ENCODE measurements at places on chromosomes 1 and 21.

- DNase-seq = no peak
These were observed 35.0 kb upstream of the TDRD10 start for GRCh38 chr1:154466921-154467417.

DNA sequence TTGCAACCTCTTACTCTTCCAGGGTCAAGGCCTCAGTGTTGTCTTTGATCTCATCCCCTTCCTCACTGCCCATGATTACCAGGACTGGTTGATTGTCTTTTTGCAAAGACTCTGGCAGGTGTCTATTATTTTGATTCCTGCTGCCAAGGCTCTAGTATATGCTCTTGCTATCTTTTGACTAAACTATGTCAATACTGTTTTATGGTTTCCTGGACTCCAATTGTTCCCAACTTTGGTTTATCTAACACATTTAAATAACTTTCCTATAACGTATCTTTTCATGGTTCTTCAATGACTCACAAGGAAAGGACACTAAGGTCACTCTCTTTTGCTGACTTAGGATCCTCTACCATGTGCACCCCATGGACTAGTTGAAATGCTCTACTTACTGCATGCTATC is 141.5 kb downstream of the PTPRC start:
- DNase-seq = peak; percentile 74

GRCh38 chr1:63987014-63987627 is 213.3 kb downstream of the ROR1 start:
- DNase-seq = peak; percentile 56

DNA sequence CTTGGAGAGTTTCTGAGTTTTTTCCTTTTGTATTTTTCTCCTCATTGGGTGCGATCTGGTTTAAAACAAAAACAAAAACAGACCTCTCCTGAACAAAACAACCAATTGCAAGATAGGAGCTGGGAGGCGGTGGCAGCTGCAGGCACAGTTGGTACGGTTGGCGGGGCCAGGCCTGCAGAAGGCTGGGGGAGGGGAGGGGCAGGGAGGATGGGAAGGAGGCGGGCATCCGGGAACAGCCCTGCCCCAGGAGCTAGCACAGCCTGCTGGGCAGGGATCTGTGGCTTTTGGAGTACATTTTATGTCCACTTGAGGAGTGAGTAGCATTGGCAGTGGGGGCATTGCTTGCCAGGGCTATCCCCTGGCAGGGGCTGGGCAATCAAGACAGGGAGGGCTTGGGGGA is 5.2 kb downstream of the CAPN9 start:
- no peak for DNase-seq

DNA sequence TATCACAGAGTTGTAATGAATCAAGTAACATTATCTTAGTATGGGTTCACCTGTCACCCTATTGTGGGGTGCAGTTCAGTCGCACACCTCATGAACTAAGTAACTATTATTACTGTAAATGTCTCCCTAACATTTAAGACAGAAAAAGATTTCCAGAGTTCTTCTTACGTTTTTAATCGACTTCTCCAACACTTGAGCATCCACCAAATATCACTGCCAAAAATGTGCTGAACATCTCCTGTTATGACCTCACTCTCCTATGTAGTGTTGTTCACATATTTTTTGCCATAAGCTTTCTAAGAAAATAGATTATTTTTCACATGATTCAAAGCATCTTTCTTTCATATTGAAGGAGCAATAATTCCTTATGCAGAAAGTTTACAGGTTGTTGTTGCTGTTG is 1.3 kb downstream of the TTLL7 start:
- DNase-seq = no peak

DNA sequence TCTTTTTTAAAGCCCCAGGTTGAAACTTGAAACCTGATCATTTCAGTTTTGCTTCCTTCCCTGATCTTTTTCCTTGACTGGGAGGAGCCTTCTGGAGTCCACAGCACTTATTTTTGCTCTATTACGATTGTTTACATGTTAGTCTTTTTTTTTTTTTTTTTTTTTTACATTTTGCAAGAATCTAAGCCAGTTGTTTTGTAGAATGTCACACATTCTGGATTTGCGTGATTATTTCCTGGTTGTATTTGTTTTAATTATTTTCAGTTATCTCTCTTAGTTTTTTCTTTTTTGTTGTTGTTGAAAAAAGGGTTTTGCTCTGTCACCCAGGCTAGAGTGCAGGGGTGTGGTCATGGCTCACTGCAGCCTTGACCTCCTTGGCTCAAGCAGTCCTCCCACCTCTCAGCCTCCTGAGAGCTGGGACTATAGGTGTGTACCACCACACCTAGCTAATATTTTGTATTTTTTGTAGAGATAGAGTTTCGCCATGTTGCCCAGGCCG is 32.8 kb downstream of the OSBPL9 start:
- no peak for DNase-seq

GRCh38 chr1:33818071-33818470 is 45.8 kb upstream of the HMGB4 start:
- peak; percentile 16 for DNase-seq

- peak; percentile 71 for DNase-seq
These were observed 76.1 kb upstream of the CNIH3 start for GRCh38 chr1:224539971-224540370.

- no peak for DNase-seq
These were observed 640.7 kb upstream of the PTBP2 start for GRCh38 chr1:96080925-96081324.

- no peak for DNase-seq
These were observed 35.5 kb downstream of the ADAMTS1 start for GRCh38 chr21:26809745-26810144.

- DNase-seq = peak; percentile 47
These were observed 54.5 kb upstream of the GADD45A start for GRCh38 chr1:67630438-67631045.

- peak; percentile 85 for DNase-seq
These were observed 20.5 kb upstream of the THRAP3 start for GRCh38 chr1:36203554-36204346.

DNA sequence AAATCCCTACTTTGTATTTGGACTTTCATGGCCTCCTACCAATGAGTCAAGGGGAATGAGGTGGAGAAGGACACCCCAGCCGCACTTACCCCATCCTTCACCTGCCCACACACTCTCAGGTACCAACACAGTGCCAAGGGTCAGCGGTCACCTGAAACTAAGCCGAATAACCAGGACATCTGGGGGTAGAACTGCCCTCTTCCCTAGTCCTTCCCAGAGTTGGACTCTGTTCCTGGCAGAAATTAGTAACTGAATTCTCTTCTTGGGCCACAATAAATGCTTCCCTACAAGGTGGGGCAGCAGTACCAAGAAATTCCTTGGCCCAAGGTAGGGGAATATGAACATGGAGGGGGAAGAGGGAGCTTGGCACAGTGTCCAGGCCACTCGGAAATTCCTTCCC is 7.3 kb downstream of the SLC45A3 start:
- no peak for DNase-seq
